ENCODE measurements at places on chromosomes 1 and 21.

GRCh38 chr1:10431070-10431730 lies 967 bp downstream of the CENPS start:
- no peak for DNase-seq

DNA sequence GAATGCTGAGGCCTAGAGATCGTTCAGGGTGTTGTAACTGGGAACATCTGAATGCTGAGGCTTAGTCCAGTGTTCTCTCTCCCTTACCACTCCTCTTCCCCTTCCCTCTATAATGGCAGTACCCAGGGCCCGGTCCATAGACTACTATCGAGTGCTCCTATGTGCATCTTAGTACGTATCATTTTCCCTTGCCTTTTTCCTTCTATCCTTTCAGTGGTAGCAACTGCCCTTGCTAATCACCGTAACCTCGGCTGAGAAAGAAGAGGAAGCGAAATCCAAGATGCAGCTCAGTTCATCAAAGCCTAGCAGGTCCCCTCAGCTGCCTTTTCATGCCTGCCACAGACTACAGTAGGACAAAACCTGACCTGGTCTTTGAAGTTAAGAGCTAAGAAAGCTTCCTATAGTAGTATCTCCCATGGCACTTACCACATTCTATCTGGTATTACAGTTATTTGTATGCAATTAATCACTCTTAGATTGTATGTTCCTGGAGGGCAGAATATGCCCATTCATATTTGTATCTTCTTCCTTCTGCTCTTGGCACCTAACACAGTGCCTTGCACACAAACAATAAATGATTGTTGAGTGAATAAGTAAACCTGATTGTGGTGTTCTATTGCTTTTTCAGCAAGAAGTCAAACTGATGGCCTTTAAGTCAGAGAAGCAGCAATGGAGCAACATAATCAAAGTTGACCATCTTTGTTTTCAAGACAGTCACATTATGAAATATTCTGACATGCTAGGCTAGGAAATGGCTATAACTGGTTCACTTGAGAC lies 22.4 kb downstream of the CNIH4 start:
- peak; percentile 24 for DNase-seq

DNA sequence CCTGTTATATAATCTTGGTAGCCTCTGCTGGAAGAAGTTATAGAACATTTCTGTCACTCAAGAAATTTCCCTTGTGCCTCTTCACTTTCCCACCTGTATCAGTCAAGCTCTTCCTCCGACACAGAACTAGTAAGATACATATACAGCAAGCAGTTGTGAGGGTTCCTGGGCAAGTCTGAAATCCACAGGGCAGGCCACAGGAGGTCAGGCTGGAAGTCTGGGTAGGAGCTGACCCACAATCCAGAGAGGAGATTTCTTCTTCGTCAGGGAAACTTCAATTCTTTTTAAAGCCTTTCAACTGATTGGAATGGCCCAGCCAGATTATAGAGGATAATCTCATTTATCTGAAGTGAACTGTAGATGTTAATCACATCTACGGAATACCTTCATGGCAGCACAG lies 96.4 kb upstream of the FMN2 start:
- DNase-seq, result no peak

DNA sequence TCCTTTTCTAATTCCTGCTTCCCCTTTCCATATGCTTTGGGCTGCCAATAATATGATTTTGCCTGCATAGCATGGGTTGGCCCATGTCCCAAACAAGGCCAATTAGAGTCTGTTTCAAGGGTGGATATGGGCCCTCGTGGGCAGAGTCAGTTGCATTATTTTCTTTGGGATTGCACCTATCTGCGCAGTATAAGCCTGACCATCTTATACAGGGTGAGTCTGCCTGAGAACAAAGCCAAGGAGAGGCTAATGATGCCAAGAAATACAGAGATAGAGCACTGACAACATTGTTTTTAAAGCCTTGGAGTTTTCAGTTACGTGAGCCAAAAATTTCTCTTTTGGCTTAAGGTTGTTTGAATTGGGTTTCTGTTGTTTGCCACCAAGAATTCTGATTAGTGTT lies 18.6 kb downstream of the OVAAL start:
- DNase-seq, result no peak

GRCh38 chr21:14744368-14744767 lies 198.3 kb upstream of the SAMSN1 start:
- no peak for DNase-seq

- DNase-seq, result no peak
Observed at GRCh38 chr1:24085546-24085945, 26.4 kb downstream of the MYOM3 start.

- no peak for DNase-seq
Observed at GRCh38 chr1:204888294-204888693, 17.6 kb downstream of the NFASC start.

GRCh38 chr1:186681801-186682200 lies 1.6 kb upstream of the PTGS2 start:
- DNase-seq, result no peak
